GM10248 (cell line): ENCODE measurements at places on chromosomes 1 and 21.

DNA sequence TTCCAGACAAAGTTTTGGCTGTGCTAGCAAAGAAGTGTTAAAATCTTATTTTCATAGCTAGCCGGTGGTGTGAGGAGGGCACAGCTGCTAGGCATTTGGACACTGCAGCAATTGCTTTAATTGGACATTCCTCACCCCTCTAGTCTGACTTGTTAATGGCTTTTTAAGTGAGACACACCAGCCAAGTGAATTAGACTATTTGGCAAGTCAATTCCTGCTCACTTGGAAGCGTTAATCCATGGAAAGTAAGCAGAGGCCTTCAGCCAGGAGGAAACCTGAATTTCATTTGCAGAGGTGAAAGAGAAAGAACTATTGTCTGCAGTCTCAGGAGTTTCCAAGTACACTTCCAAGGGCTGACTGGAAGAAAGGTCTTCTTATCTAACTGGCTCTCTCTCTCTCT lies 175.7 kb downstream of the ST6GALNAC3 start:
- no peak for DNase-seq

DNA sequence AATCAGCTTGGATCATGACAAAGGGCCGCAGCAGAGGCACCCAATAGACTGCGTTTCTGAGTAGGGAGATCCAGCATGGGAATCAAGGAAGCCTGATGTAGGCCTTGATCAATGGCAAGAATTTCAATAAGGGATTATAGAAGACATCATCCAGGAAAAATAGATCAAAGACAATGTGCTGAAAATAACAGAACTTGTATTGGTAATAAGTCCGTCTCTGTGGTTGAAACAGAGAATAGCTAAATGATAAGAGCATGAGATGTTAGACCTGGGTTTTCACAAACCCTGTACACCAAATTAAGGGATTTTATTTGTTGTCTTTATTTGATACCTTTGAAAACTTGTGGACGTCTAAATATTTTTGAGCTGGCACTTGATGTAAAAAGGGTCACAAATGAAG lies 228.0 kb upstream of the SGIP1 start:
- no peak for DNase-seq

DNA sequence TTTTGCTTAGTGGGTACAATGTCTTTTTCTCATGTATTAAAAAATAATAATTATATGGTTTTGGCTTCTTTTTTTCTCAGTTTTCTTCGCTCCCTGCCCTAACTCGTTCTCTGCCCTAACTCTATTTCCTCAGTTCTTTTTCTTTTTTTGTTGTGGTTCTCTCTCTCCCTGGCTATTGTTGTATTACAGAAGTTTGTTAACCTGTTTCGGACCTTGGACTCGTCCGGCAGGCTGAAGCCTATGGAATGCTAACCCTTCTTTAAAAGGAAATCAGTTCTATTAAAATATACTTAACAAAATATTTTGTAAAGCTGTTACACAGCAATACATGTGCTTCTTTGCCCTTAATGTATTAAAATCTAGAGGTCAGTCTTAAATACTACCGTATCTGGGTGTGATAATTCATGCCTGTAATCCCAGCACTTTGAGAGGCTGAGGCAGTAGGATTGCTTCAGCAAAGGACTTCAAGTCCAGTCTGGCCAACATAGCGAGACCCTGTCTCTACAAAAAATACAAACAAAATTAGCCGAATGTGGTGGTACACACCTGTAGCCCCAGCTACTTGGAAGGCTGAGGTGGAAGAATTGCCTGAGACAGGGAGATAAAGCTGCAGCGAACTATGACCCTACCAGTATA lies 64.1 kb downstream of the ANGPTL1 start:
- DNase-seq = no peak

DNA sequence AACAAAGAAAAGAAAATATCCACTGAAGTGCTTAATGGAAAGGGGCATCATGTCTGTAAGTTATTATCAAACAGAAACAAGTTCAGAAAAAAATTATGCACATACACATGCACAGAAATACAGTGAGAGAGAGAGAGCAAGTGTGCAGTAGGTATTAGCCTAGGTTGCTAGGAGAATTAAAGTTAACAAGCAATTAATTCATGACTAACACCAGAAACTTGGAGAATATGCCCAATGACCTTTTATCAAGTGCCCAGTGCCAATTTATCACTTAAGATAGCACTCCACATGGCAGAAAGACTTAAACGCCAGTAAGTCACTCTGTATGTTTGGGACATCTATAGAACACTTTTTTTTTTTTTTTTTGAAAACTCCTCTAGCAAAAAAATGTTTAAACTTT lies 56.2 kb upstream of the SLC16A1 start:
- no peak for DNase-seq

GRCh38 chr1:106222403-106222802 lies 834.1 kb upstream of the PRMT6 start:
- no peak for DNase-seq

- DNase-seq = peak; percentile 27
These were observed 365.3 kb upstream of the PROX1 start for GRCh38 chr1:213622365-213623063.

DNA sequence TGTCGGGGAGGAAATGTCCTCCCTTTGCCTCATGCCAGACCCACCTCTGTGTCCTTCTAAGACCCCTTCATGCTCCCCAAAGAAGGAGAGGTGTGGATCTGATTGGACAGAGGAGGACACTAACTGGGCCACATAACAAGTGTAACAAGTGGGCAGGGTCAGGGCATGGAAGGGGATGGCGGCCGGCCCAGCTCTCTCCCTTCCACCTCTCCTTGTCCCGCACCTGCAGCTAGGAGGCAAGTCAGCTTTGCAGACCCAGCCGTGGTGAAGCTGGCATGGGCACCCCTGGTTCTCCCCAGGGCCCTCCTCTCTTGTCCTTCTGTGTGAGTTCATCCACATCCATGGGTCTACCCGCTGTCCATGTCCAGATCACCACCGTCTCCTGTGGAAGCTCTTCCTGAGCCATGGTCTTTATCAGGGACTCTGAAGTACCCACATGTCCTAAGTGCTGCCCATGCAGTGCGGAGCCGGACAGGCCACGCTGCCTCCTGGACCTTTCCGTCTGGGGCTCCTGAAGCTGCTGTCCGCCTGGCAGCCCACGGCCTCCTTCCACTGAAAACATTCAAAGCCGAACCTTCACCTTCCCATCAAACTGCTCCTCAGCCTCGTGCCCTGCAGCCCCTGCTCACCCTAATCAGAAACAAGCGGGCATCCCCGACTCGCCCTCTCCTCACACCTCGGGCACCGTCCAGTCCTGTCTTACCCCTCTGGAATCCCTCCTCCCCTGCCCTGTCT lies 460.5 kb downstream of the PTPRU start:
- no peak for DNase-seq

DNA sequence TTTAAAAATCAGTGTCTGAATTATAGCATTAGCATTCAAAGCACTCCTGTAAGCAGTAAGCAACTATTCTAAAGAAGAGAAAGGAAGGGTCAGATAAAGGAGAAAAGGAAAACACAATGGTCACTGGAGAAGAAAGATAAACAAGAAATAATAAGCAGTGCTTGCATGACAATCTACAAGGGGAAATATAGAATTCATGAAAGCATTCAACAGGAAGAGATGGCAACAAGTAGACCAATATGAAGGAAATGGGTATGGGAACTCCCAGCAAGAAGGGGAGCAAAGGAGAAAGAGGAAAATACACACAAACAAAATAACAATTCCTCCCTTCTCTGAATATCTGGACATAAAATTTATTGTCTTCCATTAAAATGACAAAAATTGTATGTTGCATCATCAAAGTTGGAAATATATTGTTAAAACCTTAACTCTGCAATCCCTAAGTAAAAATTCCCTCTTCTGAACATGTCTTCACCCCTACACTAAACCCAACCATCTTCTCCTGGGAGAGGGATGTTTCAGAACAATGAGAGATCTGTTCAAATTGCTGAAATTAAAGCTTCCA lies 206.3 kb upstream of the SAMSN1 start:
- DNase-seq = no peak

- peak; percentile 11 for DNase-seq
These were observed 27.1 kb upstream of the LEPR start for GRCh38 chr1:65393347-65393746.

DNA sequence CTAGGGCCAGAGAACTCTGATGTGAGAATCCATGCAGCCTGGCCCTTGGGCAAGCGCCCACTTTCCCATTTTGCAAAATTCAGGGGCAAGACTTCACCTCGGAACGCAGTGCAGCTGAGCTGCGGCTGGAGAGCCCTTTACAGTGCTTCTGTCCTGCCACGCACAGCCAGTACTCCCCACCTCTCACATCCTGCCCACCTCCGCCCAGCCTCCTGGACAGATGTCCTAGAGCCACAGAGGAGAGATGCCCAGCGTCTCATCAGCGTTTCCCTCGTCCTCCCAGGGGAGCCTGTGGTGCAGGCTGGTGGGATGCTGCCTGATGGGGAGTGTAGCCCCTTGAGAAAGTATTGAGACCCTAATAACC lies 29.6 kb downstream of the RUNX3 start:
- peak; percentile 32 for DNase-seq

DNA sequence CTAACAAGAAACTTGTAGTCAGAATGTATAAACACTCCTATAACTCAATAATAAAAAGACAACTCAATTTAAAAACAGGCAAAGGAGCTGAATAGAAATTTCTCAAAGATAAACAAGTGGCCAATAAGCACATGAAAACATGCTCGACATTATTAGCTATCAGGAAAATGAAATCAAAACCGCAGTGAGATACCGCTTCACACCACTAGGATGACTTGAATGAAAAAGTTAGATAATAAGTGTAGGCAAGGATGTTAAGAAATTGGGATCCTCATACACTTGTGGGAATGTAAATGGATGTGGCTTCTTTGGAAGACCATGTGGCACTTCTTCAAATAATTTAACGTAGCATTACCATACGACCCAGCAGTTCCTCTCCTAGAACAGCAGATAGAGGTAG lies 8.9 kb downstream of the RALGPS2 start:
- DNase-seq = no peak

DNA sequence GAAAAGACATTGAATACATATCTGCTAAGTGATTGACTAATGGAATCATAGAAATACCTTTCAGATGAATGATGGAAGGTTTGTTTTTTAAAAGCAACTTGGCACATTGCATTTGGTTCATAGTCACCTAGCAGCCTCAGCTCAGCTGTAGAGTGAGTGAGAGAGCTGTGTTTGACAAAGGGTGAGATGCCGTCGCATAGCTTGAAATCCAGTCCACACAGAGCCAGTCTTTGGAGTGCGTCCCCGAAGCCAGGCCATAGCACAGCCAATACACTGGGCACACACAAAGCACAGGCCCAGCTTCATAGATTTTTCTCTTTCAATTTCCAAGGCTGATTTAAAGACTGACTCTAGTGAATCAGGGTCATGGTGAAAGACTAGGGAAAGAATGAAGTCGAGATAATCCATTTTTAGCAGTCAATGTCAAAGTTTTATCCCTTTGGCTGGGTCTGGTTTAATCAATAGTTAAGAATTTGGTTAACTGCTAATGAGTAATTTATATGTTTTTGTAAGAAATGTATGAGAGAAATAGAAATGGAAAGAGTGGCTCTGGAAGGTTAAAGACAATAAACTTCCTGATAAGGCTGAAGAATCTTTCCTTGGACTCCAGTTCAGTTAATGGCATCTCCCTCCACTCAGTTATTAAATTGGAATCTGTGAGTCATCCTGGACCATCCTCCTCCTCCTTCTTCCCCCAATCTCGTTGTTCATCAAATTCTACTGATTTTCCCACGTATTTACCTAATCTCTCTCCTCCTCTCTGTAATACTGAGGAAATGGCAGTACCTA lies 101.2 kb upstream of the IRF2BP2 start:
- no peak for DNase-seq

- DNase-seq = no peak
These were observed 33.2 kb downstream of the KCND3 start for GRCh38 chr1:111956155-111956771.

DNA sequence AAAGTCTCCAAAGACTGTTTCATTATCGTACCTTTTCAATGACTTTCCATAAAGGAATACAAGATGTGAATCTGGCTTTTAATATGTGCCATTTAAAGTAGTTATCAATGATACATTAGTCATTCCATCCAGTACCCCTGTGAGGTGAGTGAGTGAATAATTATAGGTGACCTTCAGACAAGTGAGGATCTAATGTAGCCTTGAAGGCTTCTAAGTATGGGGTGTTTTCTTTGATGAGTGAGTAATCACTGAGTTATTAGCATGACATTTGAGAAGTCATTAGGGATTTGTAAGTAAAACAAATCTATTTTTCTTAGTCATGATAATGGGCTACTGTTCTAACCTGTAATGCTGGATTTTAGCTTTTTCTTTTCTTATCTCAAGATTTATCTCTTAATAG lies 831.4 kb downstream of the ADGRL2 start:
- DNase-seq = no peak

- no peak for DNase-seq
These were observed 30.8 kb downstream of the XCL2 start for GRCh38 chr1:168512864-168513595.

DNA sequence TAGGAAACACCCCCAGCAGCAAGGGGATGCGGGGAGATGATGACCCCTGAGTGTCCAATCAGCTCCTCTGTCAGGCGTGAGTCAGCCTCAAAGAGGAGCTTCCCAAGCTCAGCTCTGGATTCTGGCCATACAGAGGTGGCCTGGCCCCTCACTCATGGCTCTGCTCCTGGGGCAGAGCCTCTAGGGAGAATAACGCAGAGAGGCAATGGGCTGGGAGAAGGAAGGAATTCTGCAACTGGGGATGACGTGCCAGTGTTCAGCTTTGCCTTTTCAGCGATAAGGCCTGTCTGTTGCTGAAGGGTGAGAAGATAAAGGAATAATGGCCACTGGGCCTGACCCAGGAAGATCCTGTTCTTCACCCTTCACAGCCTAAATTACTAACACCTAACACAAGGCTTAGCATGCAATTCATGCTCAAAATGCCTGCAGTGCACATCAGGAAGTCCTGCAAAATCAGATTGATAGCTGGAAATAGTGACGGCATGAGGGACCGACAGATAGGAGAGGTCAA lies 92.2 kb downstream of the TBX19 start:
- no peak for DNase-seq
